Lung (tissue), 17 donors: ENCODE measurements at places on chromosomes 7 and 10. TPM values are rescaled to one million over a fixed set of nuclear protein-coding genes. Genes with fewer than 3 reads are reported as not detected.

Gene OR2A42
- total RNA-seq, result not detected

GRCh38 chr7:16546921-16547505 is 20.4 kb downstream of the LRRC72 start:
- no peaks in the 10 kb centered on the region for H3K27me3 ChIP-seq
- H3K36me3 ChIP-seq, result no peaks in the 10 kb centered on the region
- no peak overlapping the region for H3K27ac ChIP-seq
- H3K4me3 ChIP-seq, result no peak overlapping the region
- H3K4me1 ChIP-seq, result no peaks in the 10 kb centered on the region

GRCh38 chr7:97126483-97127171 is 9.1 kb downstream of the SDHAF3 start:
- H3K36me3 ChIP-seq, result no peaks in the 10 kb centered on the region
- no peaks in the 10 kb centered on the region for H3K4me1 ChIP-seq
- no peak overlapping the region for H3K4me3 ChIP-seq
- no peak overlapping the region for H3K27ac ChIP-seq
- no peak for DNase-seq

DNA sequence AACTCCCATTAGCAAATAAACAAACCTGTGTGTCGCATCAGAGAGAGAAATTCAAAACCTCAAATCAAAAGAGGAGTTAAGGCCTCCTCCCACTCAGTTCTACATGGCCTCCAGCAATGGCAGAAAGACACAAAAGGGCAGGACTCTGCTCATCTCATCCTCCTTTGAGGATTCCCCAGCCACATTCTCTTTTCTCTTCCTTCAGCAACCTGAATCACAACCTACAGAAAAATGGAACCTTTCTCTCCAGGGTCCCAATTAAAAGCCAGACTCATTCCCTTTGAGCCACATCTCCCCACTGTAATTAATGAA is 7.9 kb downstream of the OSBPL3 start:
- H3K27me3 ChIP-seq, result peaks cover 5% of the 10 kb centered on the region
- DNase-seq, result no peak
- H3K36me3 ChIP-seq, result no peaks in the 10 kb centered on the region
- no peak overlapping the region for H3K27ac ChIP-seq
- no peak overlapping the region for H3K4me3 ChIP-seq
- H3K4me1 ChIP-seq, result no peaks in the 10 kb centered on the region

GRCh38 chr7:33849971-33850559 is 55.3 kb upstream of the BMPER start:
- H3K27ac ChIP-seq, result no peak overlapping the region
- H3K27me3 ChIP-seq, result no peaks in the 10 kb centered on the region
- peaks cover 2% of the 10 kb centered on the region for H3K4me1 ChIP-seq
- DNase-seq, result no peak
- H3K4me3 ChIP-seq, result no peak overlapping the region
- no peaks in the 10 kb centered on the region for H3K36me3 ChIP-seq

Gene GRID2IP
- 0.77 TPM for total RNA-seq

- H3K27me3 ChIP-seq, result no peaks in the 10 kb centered on the region
- H3K4me1 ChIP-seq, result no peaks in the 10 kb centered on the region
- DNase-seq, result peak; percentile 92
- H3K27ac ChIP-seq, result no peak overlapping the region
Observed at GRCh38 chr7:94289071-94289470, 105.6 kb upstream of the COL1A2 start.

Gene TDRD1
- 0.37 TPM for total RNA-seq

DNA sequence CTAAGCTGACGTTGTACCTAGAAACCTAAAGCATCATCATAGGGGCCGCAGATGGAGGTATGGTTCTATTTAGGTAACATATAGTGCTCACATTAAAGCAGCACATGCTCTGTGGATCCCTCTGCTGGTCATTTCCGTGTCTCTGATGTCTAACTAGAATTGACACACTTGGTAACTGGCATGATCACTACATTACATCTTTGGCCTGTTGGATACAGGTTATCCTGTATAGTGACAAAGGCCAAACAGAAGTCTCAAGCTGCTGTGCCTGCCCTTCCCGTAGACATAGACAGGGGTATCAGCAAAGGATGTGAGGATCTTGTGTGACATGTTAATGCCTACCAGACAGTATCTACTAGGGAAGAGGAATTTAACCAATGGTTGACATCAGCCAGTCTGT is 51.2 kb downstream of the KIF5B start:
- no peak overlapping the region for H3K4me3 ChIP-seq
- DNase-seq, result peak; percentile 44
- H3K36me3 ChIP-seq, result peaks cover 1% of the 10 kb centered on the region
- no peaks in the 10 kb centered on the region for H3K4me1 ChIP-seq

Gene CDC14C
- not detected for total RNA-seq

Gene RET
- 1.3 TPM for total RNA-seq

Gene EMX2
- not detected for total RNA-seq

Gene DHX32
- 31.2 TPM for total RNA-seq

GRCh38 chr7:3605222-3605621 is 304.2 kb downstream of the SDK1 start:
- H3K4me3 ChIP-seq, result no peak overlapping the region
- no peak for DNase-seq
- no peak overlapping the region for H3K27ac ChIP-seq
- H3K27me3 ChIP-seq, result no peaks in the 10 kb centered on the region
- no peaks in the 10 kb centered on the region for H3K36me3 ChIP-seq
- no peaks in the 10 kb centered on the region for H3K4me1 ChIP-seq

DNA sequence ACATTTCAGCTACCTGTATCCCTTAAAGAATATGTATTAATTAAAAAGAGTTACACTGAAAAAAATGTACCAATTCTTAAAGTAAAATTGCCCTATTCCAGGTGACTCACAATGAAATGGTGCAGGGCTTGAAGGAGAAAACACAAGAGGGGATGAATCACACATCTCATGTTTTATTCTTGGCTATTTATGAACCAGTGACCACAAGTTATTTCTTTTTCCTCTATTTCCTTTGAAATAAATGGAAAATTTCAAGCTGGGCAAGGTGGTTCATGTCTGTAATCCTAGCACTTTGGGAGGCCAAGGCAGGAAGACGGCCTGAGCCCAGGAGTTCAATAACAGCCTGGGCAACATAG is 106.8 kb downstream of the UBE2H start:
- no peak overlapping the region for H3K27ac ChIP-seq
- H3K27me3 ChIP-seq, result no peaks in the 10 kb centered on the region
- H3K4me3 ChIP-seq, result no peak overlapping the region
- peaks cover 2% of the 10 kb centered on the region for H3K36me3 ChIP-seq

- no peak overlapping the region for H3K4me3 ChIP-seq
- H3K27ac ChIP-seq, result no peak overlapping the region
- no peaks in the 10 kb centered on the region for H3K27me3 ChIP-seq
Observed at GRCh38 chr7:25832929-25833328, 319.1 kb upstream of the NFE2L3 start.

Gene SLC29A3
- 9.6 TPM for total RNA-seq

DNA sequence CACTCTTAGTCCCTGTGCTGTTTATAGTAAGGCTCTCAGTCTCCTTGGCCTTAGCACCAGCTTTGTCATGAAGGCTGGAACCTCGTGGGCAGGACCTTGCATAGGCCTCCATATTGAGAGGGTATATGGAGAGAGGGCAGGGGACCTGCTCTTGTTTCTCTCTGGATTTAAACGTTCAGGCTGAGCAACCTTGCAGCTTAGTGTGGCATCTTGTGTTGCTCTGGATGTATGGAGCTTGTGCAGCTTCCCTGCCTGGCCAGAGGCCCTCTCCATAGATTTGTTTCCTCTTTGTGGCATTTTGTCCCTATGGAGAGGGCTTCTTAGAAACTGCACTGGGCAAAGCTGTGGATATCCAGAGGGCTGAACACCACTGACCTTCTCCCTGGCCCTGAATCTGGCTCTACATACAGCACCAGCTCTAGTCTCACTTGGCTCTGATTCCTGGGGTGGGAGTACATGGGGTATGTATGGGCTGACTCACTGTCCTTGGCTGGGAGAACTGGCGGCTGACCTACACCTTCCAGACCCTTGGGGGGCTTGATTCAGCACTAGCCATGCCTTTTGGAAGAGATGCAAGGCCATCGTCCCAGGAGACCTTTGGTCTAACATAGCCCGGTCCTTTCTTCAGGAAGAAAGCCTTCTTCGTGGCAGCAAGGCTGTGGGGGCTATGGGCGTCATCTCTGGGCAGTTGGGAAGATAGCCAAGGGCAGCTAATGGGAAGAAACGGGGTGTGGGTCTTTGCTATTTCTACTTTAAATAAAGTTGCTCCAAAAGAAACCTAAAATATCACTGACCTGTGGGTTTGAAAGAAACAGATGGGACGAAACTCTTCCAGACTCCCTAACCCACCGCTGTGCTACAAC is 30.5 kb downstream of the ITPRIP start:
- no peaks in the 10 kb centered on the region for H3K4me1 ChIP-seq
- peak overlapping the region; percentile 43 for H3K27ac ChIP-seq
- DNase-seq, result no peak
- no peak overlapping the region for H3K4me3 ChIP-seq

Gene NPC1L1
- total RNA-seq, result 0.03 TPM

Gene IFIT1B
- total RNA-seq, result 0.21 TPM

- no peaks in the 10 kb centered on the region for H3K27me3 ChIP-seq
- H3K27ac ChIP-seq, result no peak overlapping the region
- no peak overlapping the region for H3K4me3 ChIP-seq
- H3K36me3 ChIP-seq, result no peaks in the 10 kb centered on the region
- H3K4me1 ChIP-seq, result peaks cover 65% of the 10 kb centered on the region
- DNase-seq, result no peak
Observed at GRCh38 chr10:29253690-29254029, 35.2 kb upstream of the LYZL1 start.

- no peaks in the 10 kb centered on the region for H3K4me1 ChIP-seq
- H3K27ac ChIP-seq, result no peak overlapping the region
- no peaks in the 10 kb centered on the region for H3K36me3 ChIP-seq
- no peak overlapping the region for H3K4me3 ChIP-seq
- peak; percentile 37 for DNase-seq
Observed at GRCh38 chr7:65840446-65840845, 32.4 kb upstream of the VKORC1L1 start.

- H3K4me1 ChIP-seq, result no peaks in the 10 kb centered on the region
- no peaks in the 10 kb centered on the region for H3K36me3 ChIP-seq
- H3K27me3 ChIP-seq, result no peaks in the 10 kb centered on the region
Observed at GRCh38 chr7:6556196-6556595, 4.9 kb upstream of the GRID2IP start.

DNA sequence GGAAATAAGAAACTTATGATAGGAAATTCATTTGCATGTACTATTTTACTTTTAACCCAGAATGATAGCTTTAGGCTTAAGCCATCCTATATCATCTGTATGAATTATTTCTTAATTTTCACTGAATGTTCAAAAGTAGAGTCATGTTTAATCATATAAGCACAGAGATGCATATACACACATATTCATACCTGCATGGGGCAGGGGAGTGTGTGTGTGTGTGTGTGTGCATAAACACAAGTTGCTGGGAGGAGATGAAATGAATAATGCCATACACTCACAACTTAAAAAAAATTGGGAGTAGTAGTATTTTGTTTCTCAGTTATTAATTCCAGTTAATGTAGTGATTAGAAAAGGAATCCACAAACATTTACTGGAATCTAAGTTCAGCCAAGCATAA is 83.1 kb upstream of the IKZF1 start:
- no peaks in the 10 kb centered on the region for H3K4me1 ChIP-seq
- no peaks in the 10 kb centered on the region for H3K27me3 ChIP-seq
- no peak for DNase-seq
- no peaks in the 10 kb centered on the region for H3K36me3 ChIP-seq
- H3K4me3 ChIP-seq, result no peak overlapping the region
- no peak overlapping the region for H3K27ac ChIP-seq

Gene SPACDR
- 2.0 TPM for total RNA-seq

DNA sequence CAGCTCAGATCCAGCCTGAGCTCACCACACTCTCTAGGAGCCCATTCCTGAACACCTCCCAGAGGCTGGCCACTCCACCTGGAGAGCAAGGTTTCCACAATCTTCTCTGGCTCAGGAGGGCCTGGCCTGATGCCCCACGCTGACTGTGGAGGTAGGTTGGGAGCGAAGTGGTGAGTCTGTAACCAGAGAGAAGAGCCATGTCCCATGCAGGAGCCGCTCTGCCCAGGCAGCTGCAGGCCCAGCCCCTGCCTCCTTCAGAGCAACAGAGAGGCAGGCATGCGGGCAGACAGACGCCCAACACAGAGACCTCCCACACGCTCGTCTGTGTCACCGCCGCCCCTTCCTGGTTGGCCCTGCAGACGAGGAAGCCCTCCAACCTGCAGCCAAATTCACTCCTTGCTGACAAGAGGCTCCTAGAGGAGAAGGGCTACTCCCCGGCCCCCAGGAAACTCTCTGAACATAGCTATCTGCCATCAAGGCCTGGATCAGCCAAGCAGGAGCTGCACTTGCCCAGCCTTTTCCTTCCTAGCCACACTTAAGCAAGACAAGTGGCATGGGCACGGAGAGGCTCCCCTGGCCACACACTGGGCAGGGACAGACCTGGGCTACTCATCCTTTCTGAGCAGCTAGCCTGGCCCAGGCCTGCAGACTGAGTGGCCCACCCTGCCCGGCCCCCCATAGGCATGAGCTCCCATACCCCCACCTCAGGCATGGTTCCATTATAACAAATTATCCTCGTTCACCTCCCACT is 101.9 kb downstream of the GRID1 start:
- no peak for DNase-seq
- no peak overlapping the region for H3K4me3 ChIP-seq
- H3K36me3 ChIP-seq, result no peaks in the 10 kb centered on the region
- H3K27ac ChIP-seq, result no peak overlapping the region
- H3K4me1 ChIP-seq, result no peaks in the 10 kb centered on the region
- H3K27me3 ChIP-seq, result no peaks in the 10 kb centered on the region

DNA sequence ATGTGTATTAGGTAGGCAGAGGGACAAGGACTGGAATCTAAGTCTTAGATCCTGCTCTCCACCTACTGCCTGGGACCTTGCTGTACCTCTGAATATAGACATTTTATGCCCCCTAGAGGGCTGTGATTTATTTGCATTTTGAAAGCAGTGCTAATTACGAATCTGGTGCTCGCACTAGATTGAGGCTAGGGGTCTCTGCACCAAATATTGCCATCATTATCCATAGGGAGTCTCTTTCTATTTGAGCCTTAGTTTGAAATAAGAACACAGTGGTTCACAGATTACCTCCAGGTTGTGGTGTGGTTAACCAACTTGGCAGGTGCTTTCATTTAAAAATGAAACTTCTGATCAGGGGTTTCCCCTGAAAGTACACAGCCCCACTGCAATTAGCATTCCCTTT is 41.8 kb downstream of the CNNM1 start:
- H3K27me3 ChIP-seq, result no peaks in the 10 kb centered on the region
- H3K4me1 ChIP-seq, result no peaks in the 10 kb centered on the region
- H3K36me3 ChIP-seq, result no peaks in the 10 kb centered on the region
- no peak for DNase-seq
- no peak overlapping the region for H3K27ac ChIP-seq

DNA sequence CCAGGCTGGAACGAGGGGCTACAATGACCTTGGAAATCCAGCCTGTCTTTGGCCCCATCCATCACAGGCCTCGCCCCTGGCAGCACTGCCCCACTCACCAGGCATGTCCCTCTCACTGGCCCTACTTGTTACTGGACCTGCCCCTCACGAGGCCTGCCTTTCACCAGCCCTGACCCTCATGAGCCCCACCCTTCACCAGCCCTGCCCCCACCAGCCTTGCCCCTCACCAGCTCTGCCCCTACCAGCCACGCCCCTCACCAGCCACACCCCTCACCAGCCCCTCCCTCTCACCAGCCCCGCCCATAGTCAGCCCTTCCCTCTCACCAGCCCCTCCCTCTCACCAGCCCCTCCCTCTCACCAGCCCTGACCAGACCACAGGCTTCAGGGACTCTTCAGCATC is 57.8 kb downstream of the COL26A1 start:
- no peak overlapping the region for H3K27ac ChIP-seq
- no peak for DNase-seq
- no peaks in the 10 kb centered on the region for H3K36me3 ChIP-seq
- no peak overlapping the region for H3K4me3 ChIP-seq
- no peaks in the 10 kb centered on the region for H3K27me3 ChIP-seq
- H3K4me1 ChIP-seq, result no peaks in the 10 kb centered on the region
